Central memory CD8-positive, alpha-beta T cell (primary cell): ENCODE measurements at places on chromosomes 4 and X.

DNA sequence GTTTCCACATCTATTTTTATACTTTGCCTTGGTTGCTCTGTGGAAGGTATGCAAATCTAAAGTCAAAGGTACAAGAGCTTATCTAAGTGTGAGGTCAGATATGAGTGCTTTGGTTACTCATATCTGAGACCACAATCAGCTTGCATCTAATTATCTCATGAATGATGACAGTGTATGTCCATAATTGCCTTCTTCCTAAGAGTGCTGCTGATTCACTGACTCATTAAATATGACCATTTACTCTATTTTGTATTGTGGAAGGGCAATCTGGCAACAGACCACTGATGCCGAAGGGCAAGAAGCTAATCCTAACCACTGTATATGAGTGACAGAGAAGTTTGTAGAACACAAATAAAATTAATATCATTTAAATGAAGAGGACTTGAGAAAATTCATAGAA is 1190.2 kb upstream of the AGA start:
- no peak for DNase-seq

- no peak for DNase-seq
Measured at GRCh38 chr4:148170408-148171365, 271.5 kb downstream of the NR3C2 start.

GRCh38 chr4:27490766-27491165 is 630.1 kb downstream of the STIM2 start:
- no peak for DNase-seq

- DNase-seq, result no peak
Measured at GRCh38 chrX:52574416-52575275, 57.8 kb upstream of the XAGE1B start.

DNA sequence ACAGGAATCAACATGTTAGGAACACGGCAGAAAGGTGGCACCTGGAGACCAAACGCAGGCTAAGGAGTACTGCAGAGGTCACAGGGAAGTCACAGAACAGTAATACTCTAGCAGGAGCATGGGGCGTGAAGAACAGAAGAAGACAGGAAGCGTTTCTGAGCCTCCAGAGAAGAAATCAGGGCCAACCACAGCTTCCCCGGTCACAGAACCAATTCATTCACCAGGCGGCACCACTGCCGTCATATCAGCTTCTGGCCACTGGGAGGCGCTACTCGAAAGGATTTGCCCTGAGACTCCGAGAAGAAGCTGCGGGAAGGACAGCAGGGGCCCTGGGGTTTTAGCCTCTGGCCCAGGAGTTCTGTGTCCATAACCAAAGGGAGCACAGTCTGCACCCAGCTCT is 78.0 kb upstream of the DRD5 start:
- DNase-seq, result peak; percentile 40

GRCh38 chr4:182338063-182338462 is 94.9 kb downstream of the TENM3 start:
- DNase-seq, result no peak

- DNase-seq, result no peak
Measured at GRCh38 chr4:69104719-69105275, 8.5 kb downstream of the UGT2B7 start.

GRCh38 chr4:24495388-24495787 is 89.0 kb downstream of the DHX15 start:
- no peak for DNase-seq

DNA sequence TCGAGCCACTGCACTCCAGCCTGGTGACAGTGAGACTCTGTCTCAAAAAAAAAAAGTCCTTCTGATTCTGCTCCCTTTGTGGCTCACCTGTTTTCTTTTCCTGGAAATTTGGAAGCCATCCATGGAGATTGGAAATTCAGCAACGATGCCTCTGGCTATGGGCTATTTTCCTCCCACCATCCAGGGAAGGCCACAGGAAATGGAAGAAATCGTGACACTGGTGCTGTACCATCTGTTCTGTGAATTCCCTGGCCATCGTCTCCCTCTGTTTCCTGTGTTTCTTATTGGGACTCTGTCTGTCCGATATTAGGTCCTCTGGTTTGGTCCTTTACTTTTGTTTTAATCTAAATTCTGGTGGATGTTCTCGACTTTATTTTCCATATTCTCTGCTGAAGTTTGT is 29.4 kb upstream of the ADRA2C start:
- DNase-seq, result no peak

GRCh38 chr4:80336582-80336981 is 1.1 kb downstream of the CFAP299 start:
- no peak for DNase-seq

GRCh38 chr4:8710416-8710815 is 117.9 kb downstream of the CPZ start:
- DNase-seq, result no peak

DNA sequence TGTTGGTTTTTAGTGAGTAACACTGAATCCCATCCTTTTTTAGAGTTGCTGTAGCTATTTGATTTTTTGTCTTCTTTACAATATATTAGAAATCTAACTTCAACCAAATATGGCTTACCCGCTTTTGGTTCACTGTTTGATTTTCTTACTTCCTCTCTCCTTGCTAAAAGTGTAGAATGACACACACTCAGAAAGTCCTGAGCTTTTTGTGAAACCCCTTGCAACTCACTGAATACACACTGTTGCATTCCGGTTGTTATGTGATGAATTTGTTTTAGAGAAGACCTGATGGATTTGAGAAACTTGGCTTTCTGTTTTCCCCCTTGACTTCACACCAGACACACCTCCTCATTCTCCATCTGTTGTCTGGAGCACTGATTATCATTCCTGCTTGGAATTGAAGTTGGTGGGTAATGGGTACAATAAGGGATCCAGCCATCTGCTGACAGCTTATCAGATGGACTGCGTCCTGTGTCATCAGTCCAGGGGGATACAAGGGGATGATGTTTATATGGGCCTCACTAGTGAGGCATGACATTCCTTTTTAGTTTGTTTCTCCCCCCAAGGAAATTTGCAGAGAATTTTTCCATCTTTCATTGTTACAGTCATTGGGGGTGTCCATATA is 5.2 kb downstream of the TMEM164 start:
- DNase-seq, result no peak

- no peak for DNase-seq
Measured at GRCh38 chr4:113452868-113453620, 308.5 kb downstream of the CAMK2D start.
